ENCODE measurements at places on chromosomes 6 and 20. TPM values are rescaled to one million over a fixed set of nuclear protein-coding genes. Genes with fewer than 3 reads are reported as not detected.

The TMX4 gene
- 47.2 TPM for total RNA-seq

The B3GAT2 gene
- 1.1 TPM for total RNA-seq

The TSBP1 gene
- total RNA-seq: not detected

The CCM2L gene
- 0.72 TPM for total RNA-seq

The BNIP5 gene
- 3.5 TPM for total RNA-seq

The NKX2-4 gene
- not detected for total RNA-seq

The ADISSP gene
- total RNA-seq: 5.9 TPM

The CDH4 gene
- not detected for total RNA-seq

The PFDN4 gene
- 69.4 TPM for total RNA-seq

- peak; percentile 62 for DNase-seq
- H3K27me3 ChIP-seq: no peaks in the 10 kb centered on the region
- H3K4me1 ChIP-seq: no peaks in the 10 kb centered on the region
- no peak overlapping the region for H3K4me3 ChIP-seq
- H3K27ac ChIP-seq: no peak overlapping the region
These were observed 17.8 kb upstream of the HSF2 start for GRCh38 chr6:122381494-122382265.

DNA sequence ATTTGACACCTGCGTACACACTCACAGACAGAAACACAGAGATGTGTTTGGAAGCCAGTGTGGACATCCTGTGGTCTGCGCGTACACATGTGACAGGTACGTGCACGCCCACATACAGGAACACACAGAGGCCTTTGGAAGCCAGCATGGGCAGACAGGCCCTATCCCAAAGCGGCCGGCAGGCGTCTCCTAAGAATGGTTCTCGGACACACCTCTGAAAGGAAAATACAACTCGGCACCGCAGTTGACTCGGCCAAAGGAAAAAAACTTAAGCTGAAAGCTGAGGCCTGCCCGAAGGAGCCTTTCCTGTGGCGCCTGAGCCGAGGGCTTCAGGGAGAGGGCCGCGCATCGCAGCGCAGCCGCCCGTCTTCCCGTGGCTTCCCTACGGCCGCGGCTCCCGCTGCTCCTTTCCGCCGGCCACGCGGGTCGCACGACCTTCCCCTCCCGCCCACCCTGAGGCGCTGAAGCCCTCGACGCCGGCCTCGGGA, 1.4 kb upstream of the CEP43 start:
- peak; percentile 69 for DNase-seq
- peaks cover 37% of the 10 kb centered on the region for H3K4me1 ChIP-seq
- H3K27me3 ChIP-seq: no peaks in the 10 kb centered on the region
- peak overlapping the region; percentile 98 for H3K4me3 ChIP-seq
- H3K27ac ChIP-seq: peak overlapping the region; percentile 82
- H3K36me3 ChIP-seq: no peaks in the 10 kb centered on the region

DNA sequence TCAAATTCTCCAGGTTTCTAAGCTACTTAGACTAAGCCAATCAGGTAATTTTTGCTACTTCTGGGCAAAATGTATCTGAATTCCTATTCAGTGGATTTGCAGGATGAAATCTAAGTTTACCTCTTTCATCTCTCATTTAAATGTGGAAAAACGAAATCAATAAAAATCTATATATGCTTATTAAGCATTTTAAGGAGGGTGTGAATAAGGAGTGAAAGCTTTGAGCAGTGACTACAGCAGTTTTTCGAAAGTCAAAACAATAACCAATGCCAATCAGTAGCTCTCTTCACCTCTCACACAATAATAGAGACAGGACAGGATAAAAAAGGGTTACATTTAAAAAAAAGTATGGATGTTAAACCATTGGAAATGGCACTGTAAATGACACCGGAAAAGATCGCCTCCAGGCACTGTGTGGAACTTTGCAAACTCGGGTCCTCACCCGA, 476 bp upstream of the BCKDHB start:
- peak overlapping the region; percentile 75 for H3K4me3 ChIP-seq
- DNase-seq: no peak
- H3K27me3 ChIP-seq: no peaks in the 10 kb centered on the region
- peak overlapping the region; percentile 91 for H3K27ac ChIP-seq
- peaks cover 17% of the 10 kb centered on the region for H3K4me1 ChIP-seq

GRCh38 chr20:63471002-63471716, 1.3 kb downstream of the KCNQ2 start:
- peaks cover 14% of the 10 kb centered on the region for H3K4me1 ChIP-seq
- H3K27ac ChIP-seq: no peak overlapping the region
- DNase-seq: no peak
- no peaks in the 10 kb centered on the region for H3K36me3 ChIP-seq

GRCh38 chr20:57819691-57820380, 110.0 kb upstream of the PMEPA1 start:
- no peak for DNase-seq
- H3K27me3 ChIP-seq: peaks cover 31% of the 10 kb centered on the region
- no peaks in the 10 kb centered on the region for H3K36me3 ChIP-seq
- no peaks in the 10 kb centered on the region for H3K4me1 ChIP-seq
- H3K27ac ChIP-seq: no peak overlapping the region

DNA sequence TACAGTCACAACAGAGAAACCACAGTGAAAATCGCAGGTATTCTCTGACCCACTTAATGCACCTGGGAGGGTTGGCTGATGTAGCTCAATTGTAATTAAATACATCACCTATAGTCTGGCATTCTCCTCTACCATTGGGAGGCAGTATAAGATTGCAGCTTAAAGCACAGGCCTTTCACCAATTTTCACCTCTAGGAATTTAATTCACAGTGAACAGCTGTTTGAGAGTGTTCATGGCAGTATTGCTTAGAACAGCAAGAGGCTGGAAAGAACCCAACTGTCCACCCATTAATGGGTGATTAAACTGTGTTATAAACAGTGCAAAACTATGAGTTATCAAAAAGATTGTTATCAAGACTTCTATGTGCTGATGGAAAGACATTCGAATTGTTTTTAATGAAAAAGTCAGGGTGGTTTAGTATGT, 2.0 kb downstream of the EDEM2 start:
- peak overlapping the region; percentile 89 for H3K27ac ChIP-seq
- H3K4me1 ChIP-seq: peaks cover 35% of the 10 kb centered on the region
- H3K27me3 ChIP-seq: no peaks in the 10 kb centered on the region
- no peak overlapping the region for H3K4me3 ChIP-seq

DNA sequence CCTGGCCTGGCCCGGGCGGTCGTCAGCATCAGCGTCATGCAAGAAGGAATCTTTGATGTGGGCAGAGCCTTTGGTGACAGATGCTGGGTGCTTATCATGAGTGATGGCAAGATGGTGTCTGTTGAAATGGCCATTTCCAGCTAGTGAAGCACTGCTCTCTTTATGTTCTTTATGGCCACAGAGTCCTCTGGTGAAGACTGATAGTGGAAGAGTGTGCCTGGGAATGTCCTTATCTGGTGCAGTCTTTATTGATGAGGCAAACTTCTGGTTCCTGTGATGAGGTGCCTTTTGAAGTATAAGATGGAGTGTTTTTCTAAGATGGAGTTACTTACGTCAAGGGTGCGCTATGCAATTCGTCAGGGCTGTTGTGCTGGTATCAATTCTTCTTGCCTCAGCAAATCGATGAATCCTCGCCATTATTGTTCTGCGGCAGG, 22.6 kb upstream of the CCR6 start:
- H3K27me3 ChIP-seq: no peaks in the 10 kb centered on the region
- no peaks in the 10 kb centered on the region for H3K36me3 ChIP-seq
- no peak for DNase-seq
- H3K27ac ChIP-seq: no peak overlapping the region
- no peak overlapping the region for H3K4me3 ChIP-seq

- H3K27ac ChIP-seq: no peak overlapping the region
- H3K4me3 ChIP-seq: no peak overlapping the region
- H3K27me3 ChIP-seq: no peaks in the 10 kb centered on the region
- peak; percentile 81 for DNase-seq
These were observed 8.1 kb upstream of the PFDN4 start for GRCh38 chr20:54199721-54200176.

- H3K4me1 ChIP-seq: peaks cover 26% of the 10 kb centered on the region
- no peaks in the 10 kb centered on the region for H3K36me3 ChIP-seq
- H3K27ac ChIP-seq: peak overlapping the region; percentile 75
These were observed 19.5 kb upstream of the FAM8A1 start for GRCh38 chr6:17580518-17581048.

DNA sequence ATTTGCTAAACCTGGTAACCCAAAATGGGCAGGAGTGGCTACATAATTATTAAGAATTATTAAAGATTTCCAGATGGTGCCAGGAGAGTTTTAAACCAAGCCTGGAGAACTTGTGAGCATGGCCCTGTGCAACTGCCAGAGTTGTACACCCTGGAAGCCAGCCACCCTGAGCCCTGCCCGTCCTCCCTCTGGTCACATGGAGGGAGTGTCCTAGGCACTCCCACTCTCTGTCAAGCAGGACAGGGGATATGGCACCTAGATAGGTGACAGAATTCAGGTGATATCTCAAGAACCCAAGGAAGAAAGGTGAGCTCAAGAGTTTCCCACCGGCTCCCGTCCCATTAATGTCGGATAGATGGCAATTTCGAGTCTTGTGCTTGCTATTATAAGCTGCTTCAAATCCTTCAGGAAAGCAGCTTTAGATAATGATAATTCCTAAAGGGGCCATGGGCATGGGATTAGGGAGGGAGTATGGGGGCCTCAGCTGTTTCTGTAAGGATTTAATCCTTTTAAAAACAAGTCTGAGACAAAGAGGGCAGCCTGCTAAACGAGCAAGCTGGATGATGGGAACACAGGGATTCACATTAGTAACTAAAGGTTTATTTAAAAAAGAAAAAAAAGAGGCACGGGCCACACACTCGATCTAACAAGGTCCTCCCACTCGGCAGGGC, 169.1 kb downstream of the BMP7 start:
- H3K4me3 ChIP-seq: no peak overlapping the region
- no peaks in the 10 kb centered on the region for H3K4me1 ChIP-seq
- no peak for DNase-seq

- H3K36me3 ChIP-seq: no peaks in the 10 kb centered on the region
- H3K4me1 ChIP-seq: no peaks in the 10 kb centered on the region
- DNase-seq: no peak
- H3K27me3 ChIP-seq: no peaks in the 10 kb centered on the region
- no peak overlapping the region for H3K27ac ChIP-seq
These were observed 160.6 kb upstream of the GGTLC1 start for GRCh38 chr20:24149175-24149574.

GRCh38 chr6:16849280-16849987, 88.2 kb upstream of the ATXN1 start:
- no peak for DNase-seq
- peak overlapping the region; percentile 22 for H3K27ac ChIP-seq
- no peaks in the 10 kb centered on the region for H3K4me1 ChIP-seq
- no peaks in the 10 kb centered on the region for H3K36me3 ChIP-seq

- peaks cover 6% of the 10 kb centered on the region for H3K36me3 ChIP-seq
- H3K4me3 ChIP-seq: peak overlapping the region; percentile 87
- DNase-seq: no peak
These were observed 374 bp upstream of the ABCC10 start for GRCh38 chr6:43426928-43427405.

GRCh38 chr6:44666324-44666723, 278.8 kb downstream of the CDC5L start:
- H3K4me3 ChIP-seq: no peak overlapping the region
- no peaks in the 10 kb centered on the region for H3K27me3 ChIP-seq
- no peak overlapping the region for H3K27ac ChIP-seq
- no peaks in the 10 kb centered on the region for H3K4me1 ChIP-seq
- no peaks in the 10 kb centered on the region for H3K36me3 ChIP-seq

DNA sequence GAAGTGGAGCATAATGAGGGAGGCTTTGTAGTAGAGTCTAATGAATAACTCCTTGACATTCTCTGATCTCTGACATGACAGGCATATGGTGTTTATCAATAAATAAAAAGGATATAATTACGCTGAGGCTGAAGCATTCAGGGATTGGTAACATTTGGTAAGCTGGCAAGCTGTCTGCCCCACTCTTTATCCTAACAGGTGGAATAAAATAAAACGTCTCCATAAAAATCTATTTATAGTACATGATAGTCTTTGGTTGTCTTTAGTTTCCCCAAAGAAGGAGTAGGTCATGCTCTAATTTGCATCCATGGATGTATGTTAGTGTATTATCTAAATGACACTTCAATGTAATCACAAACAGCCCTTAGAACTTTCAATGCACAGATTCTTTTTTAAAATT, 30.9 kb upstream of the RBM24 start:
- H3K27ac ChIP-seq: no peak overlapping the region
- no peaks in the 10 kb centered on the region for H3K27me3 ChIP-seq
- H3K36me3 ChIP-seq: no peaks in the 10 kb centered on the region
- H3K4me1 ChIP-seq: no peaks in the 10 kb centered on the region
- H3K4me3 ChIP-seq: no peak overlapping the region

GRCh38 chr6:24332317-24332716, 25.5 kb downstream of the DCDC2 start:
- H3K36me3 ChIP-seq: no peaks in the 10 kb centered on the region
- H3K4me3 ChIP-seq: no peak overlapping the region
- no peaks in the 10 kb centered on the region for H3K4me1 ChIP-seq
- no peak overlapping the region for H3K27ac ChIP-seq

DNA sequence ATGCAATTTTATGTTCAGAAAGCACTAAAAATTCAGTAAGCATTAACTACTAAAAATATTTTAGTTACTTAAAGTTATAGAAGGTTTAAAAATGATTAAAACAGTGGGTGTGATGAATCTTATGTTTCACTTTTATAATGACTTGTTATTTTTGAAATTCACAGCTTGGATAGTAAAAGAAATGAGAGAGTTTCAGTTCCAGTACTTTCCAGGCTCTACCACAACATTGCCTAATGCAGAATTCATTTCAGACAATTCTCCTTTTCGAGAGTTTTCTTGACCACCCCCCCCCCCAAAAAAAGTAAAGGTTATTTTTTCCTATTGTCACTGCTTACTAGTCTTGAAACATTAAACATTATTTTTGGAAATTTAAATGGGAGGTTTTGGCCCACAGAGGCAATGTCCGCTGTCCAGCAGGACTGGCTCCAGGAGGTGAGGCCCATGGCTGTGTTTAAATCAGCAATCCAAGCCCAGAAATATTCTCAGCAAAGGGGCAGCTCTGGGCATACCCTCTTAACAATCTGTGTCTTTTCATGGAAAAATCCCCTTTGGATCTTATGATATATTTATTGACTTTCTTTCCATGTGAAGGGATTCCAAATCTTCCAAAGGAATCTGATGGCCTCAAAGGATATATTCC, 519.9 kb downstream of the MAFB start:
- no peak for DNase-seq
- H3K27ac ChIP-seq: no peak overlapping the region
- H3K27me3 ChIP-seq: no peaks in the 10 kb centered on the region
- H3K4me3 ChIP-seq: no peak overlapping the region
- H3K36me3 ChIP-seq: no peaks in the 10 kb centered on the region

DNA sequence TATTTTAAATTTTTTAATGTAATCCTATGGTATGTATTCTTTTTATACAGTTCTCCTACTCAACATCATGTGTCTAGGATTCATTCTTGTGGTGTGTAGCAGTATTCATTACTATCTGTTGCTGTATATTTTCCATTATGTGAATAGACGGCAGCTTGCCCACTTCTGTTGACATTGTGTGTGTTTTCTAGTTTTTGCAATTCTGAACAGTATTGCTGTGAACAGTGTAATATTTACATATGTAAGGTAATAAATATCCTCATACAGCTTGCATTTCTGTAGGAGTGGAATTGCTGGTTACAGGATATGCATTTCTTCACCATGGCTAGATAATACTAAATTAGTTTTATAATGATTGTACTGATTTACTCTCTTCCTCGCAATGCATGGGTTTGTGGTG, 51.9 kb downstream of the SCAF8 start:
- no peaks in the 10 kb centered on the region for H3K27me3 ChIP-seq
- peaks cover 31% of the 10 kb centered on the region for H3K36me3 ChIP-seq
- H3K4me1 ChIP-seq: no peaks in the 10 kb centered on the region
- H3K27ac ChIP-seq: no peak overlapping the region
- DNase-seq: no peak
- no peak overlapping the region for H3K4me3 ChIP-seq
